AG09309 (cell line): ENCODE measurements at places on chromosomes 7 and 10.

DNA sequence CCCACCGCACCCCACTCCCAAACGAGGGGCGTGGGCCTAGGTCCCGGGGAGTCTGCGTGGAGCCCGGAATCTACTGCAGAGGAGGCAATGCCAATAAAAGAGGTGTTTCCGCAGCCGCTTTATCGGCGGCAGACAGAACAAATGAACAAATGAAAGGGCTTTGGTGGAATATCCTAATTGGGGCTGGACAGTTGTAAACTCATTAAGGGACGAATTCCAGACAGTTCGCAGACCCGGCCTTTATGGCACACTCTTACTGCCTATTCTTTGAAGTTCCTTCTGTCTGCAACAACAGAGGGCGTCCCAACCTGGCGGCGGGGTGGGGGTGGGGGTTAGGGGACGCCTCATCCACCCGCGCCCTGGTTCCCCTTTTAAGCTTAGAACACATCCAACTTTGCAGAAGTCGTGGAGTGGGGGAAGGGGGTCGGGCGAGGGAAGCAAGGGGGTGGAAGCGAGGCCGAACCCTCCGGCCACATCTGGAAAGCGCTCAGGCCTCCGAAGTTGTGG, 4.1 kb downstream of the HOXA9 start:
- no peak for DNase-seq

- no peak for DNase-seq
Measured at GRCh38 chr10:114821293-114821914, at the start of gene FHIP2A. Gene FHIP2A, plus strand, starts transcription at chr10:114821780. Its CDS starts 299 bp downstream, at chr10:114822079.

DNA sequence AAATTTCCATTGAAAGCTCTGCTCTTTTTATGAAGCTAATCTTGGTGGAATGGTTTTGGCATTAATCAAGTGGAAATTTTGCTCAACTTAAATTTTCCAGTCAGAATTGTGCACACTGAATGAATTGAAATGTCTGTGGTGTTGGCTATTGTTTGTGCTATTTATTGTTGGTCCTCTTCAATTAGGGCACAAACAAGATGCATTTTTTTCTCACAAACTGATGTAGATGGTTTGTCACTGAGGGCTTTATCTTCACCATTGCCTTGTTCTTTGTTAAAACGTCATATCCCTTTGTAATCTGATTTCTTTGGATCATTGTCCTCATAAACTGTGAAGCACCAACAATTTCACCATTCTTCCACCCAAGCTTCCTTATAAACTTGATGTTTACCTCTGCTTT, 152.1 kb upstream of the RHOBTB1 start:
- DNase-seq, result no peak

DNA sequence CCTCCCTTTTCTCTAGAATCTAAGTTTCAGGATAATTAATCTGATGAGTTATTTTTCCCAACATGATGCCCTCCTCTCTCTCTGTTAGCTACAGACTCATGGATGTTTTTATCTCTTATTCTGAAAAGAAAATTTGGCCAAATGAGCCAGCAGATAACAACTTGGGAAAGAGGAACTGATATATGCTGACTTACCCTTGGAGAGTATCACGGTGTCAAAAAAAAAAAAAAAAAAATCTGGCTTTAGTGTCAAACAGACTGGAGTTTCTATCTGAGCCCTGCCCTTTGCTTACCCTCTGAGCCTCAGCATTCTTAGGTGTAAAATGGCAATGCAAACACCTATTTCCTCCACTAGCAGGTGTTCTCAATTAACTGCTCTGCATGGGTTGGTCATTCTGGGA, 190.4 kb downstream of the AHR start:
- DNase-seq, result no peak

- DNase-seq, result no peak
Measured at GRCh38 chr7:151411551-151411950, 1.7 kb upstream of the WDR86 start.

DNA sequence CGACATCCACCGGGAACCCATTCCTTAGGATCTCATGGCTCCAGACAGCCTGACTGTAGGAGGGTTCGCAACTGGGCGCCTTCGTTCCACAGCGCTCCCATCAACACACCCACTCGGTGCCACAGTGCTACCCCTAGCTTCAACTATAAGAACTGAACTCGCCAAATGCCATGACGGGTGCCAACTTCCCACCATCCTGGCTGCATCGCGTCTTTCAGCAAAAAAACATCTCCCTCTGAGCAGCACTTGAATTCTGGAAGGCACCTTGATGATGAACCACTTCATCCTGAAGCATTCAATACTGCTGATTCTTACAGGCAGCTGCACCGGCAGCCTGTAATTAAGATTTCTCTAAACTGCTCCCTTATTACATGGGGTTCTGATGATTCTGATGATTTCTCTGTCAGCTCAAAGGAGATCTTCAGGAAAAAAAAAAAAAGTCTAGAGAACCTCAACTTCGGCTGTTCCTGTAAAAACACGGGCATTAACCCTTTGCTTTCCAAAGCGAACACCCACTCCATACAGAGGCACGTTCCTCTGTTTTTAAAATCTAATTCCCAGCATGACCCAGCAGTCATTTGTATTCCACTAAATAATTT, 1.3 kb downstream of the CYTH3 start:
- DNase-seq, result no peak

GRCh38 chr7:98872328-98872924, 2.6 kb upstream of the TMEM130 start:
- no peak for DNase-seq

GRCh38 chr7:74044366-74045350, 16.7 kb downstream of the ELN start:
- no peak for DNase-seq
